Femur (tissue), 1 donor: ENCODE measurements at places on chromosomes 1 and 21.
A peak's percentile ranks its signal among the peaks of the same experiment; 100 is the strongest.

- no peak for DNase-seq
Measured at GRCh38 chr1:82160036-82160435, 359.3 kb downstream of the ADGRL2 start.

DNA sequence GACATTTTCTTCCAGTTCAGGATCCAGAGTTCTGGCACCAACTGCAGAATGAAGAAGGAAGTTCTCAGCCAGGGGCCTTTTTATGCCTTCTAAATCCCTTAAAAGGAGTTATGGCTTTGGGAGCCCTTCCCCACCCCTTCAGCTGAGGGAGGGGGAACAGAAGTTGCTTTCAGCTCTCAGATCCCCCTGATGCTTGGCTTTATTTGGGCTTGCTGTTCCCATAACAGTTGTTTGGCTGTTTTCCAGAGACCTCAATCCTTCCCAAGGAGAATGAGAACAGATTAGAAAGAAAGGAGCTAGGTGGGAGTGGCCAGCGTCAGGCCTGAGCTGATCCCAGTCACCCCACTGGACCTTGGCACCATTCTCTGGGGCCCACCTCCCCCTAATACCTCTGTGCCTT lies at the start of gene RPE65:
Gene RPE65, minus strand, starts transcription at position 54 of the 400 bp plus-strand sequence. Its CDS starts 49 bp downstream, at position 5.
- DNase-seq = peak; percentile 16

DNA sequence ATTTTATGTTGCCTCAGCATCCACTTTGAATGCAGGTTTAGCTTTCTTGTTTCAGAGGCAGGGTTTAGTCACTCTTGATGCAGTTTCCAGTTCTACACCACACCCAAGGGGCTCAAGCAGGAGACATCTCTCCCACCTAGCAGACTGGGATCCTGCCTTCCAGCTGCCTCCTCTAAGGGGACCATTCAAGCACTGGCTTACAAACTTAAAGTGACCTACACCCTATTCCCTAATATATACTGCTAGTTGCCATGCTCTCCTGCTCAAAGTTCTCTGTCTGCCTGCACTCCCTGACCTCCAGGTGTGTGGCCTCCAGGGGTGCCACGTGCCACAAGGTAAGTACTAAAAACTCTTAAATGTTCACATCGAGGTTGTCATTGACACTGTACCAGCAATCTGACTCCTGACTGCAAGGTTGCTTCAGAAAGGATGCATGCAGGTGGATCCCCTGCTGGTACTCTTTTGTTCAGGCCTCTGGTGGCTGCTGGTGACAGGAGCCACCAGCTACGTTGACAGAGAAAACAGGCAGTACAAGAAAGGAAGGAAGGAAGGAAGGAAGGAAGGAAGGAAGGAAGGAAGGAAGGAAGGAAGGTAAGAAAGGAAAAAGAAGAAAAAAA lies 185.9 kb downstream of the COQ8A start:
- DNase-seq = no peak

- no peak for DNase-seq
Measured at GRCh38 chr1:226988334-226988666, 48.2 kb downstream of the COQ8A start.

- DNase-seq = no peak
Measured at GRCh38 chr1:1545946-1546737, 5.7 kb upstream of the TMEM240 start.

GRCh38 chr1:11037740-11038182 lies 9.3 kb downstream of the MASP2 start:
- DNase-seq = peak; percentile 93

- DNase-seq = peak; percentile 82
Measured at GRCh38 chr1:2233997-2234761, 6.1 kb downstream of the SKI start.

DNA sequence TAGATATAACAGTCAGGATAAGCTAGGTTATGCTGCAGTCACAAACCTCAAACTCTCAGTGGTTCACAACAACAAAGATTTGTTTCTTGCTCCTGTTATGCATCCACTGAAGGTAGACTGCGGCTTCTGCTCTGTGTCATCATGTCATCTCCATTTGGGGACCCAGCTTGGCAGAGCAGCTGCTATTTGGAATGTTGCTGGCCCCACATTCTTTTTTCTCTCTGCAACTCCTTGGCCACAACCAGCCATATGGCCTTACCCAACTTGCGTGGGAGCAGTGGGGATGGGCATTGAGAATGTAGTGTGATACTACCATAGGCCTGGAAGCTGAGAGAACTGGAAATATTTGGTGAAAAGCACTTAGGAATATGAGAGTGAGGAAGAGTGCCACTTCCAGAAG lies 26.4 kb downstream of the AGO4 start:
- no peak for DNase-seq

- no peak for DNase-seq
Measured at GRCh38 chr1:187891993-187892682, 1063.4 kb downstream of the PLA2G4A start.

GRCh38 chr1:167388976-167389375 lies 129.4 kb downstream of the CD247 start:
- DNase-seq = no peak

DNA sequence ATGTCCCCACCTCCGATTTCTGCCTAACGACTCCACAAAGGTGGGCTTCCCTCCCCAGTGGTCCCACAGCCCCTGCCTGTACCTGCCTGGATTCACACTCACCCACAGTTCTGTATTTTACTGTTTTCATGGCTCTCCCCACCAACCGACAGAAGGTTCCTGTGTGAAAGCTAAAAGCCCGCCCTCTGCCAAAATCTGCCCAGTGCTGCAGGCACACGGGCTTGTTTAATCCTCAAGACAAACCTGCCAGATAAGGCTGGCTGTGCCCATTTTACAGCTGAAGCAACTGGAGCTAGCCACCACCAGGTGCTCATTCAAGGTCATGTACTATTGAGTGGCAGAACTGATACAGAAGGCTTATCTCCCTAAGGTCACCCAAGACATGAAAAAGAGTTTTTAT lies 114.5 kb downstream of the HIVEP3 start:
- no peak for DNase-seq

DNA sequence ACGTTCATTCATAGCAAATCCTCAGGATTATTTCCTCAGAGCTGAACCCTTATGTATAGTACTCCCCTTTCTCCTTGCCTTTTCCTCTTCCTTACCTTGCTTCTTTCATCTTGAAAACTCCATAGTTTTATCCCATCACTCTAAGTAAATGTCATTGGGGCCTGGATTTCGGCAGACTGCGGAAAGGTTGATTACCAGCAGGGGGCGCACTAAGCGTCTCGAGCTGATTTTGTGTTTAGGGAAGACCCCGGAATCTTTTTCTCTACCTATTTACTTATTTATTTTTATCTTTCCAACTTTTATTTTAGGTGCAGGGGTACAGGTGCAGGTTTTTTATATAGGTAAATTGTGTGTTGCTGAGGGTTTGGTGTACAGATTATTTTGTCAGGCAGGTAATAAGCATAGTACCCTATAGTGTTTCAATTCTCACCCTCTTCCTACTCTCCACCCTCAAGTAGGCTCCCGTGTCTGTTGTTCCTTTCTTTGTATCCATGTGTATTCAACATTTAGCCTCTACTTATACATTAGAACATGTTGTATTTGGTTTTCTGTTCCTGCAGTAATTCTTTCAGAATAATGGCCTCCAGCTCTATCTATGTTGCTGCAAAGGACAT lies 11.4 kb upstream of the MTARC1 start:
- DNase-seq = no peak

DNA sequence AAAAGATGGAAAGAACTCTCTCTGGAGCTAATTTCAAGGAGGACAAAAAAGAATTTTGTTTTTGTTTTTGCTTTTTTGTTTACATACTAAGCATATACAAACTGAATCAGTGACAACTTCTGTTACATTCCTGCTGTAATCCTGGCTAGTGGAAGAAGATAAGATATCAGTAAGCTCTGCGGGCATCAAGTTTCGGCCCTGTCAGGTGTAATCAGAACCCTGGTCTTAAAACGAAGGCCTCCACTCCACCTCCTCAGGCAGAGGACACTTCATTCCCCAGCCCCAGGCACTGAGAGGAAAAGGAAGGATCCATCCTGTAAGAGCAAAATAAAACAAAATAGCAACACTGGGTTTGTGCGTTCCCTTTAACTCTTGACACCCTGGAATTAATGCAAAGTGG lies 88.9 kb upstream of the ARHGAP29 start:
- DNase-seq = no peak
